A375 (cell line): ENCODE measurements at places on chromosomes 3 and 15. TPM values are rescaled to one million over a fixed set of nuclear protein-coding genes. Genes with fewer than 3 reads are reported as not detected.

Gene GOLGA6D
- total RNA-seq = not detected in 2 replicates

Gene AGBL1
- total RNA-seq = not detected in 2 replicates

Gene MME
- 7.6 and 9.4 TPM in 2 replicates for total RNA-seq

Gene IMPG2
- total RNA-seq = 0.04 and 0.05 TPM in 2 replicates

Gene ZNF639
- 34.3 and 36.5 TPM in 2 replicates for total RNA-seq

Gene SPSB4
- 0.64 and 1.5 TPM in 2 replicates for total RNA-seq

Gene NR1D2
- 36.7 and 46.0 TPM in 2 replicates for total RNA-seq

Gene B3GNT5
- 3.1 and 4.4 TPM in 2 replicates for total RNA-seq

Gene ITPKA
- total RNA-seq = 1.8 and 1.9 TPM in 2 replicates

Gene LTK
- total RNA-seq = 0.08 and 0.13 TPM in 2 replicates

Gene NCKIPSD
- 28.9 and 42.3 TPM in 2 replicates for total RNA-seq
